ENCODE measurements at places on chromosomes 2 and 18. TPM values are rescaled to one million over a fixed set of nuclear protein-coding genes. Genes with fewer than 3 reads are reported as not detected.

DNA sequence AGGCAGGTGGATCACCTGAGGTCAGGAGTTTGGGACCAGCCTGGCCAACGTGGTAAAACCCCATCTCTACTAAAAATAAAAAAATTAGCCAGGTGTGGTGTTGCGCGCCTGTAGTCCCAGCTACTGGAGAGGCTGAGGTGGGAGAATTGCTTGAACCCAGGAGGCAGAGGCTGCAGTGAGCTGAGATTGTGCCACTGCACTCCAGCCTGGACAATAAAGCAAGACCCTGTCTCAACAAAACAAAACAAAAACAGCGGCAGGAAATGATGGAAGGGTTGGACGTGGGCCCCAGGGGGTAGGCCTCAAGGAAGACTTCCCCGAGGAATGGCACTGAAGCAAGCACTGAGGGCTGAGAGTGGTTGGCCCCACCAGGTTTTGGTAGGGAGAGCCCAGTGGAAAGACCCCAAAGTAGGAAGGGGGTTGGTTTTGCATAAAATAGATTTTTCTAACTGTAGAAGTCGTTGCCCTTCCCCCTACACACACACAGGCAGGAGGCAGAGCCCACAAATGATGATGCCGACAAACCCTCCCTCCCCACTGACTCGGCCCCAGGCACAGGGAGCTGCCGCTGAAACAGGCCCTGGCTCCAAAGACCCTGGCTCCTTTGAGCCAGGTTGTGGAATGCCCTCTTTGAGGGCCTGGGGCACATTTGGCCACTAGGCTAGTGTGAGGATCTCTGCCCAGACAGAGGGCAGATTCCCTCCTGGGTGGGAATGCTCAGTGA, 104.8 kb downstream of the CABLES1 start:
- DNase-seq, result no peak

- no peak for DNase-seq
Measured at GRCh38 chr2:162731917-162732804, 106.4 kb downstream of the KCNH7 start.

GRCh38 chr2:102119255-102119654, 23.3 kb upstream of the IL1R1 start:
- no peak for DNase-seq

The LYG2 gene
- total RNA-seq, result not detected

The BOLL gene
- total RNA-seq, result not detected

DNA sequence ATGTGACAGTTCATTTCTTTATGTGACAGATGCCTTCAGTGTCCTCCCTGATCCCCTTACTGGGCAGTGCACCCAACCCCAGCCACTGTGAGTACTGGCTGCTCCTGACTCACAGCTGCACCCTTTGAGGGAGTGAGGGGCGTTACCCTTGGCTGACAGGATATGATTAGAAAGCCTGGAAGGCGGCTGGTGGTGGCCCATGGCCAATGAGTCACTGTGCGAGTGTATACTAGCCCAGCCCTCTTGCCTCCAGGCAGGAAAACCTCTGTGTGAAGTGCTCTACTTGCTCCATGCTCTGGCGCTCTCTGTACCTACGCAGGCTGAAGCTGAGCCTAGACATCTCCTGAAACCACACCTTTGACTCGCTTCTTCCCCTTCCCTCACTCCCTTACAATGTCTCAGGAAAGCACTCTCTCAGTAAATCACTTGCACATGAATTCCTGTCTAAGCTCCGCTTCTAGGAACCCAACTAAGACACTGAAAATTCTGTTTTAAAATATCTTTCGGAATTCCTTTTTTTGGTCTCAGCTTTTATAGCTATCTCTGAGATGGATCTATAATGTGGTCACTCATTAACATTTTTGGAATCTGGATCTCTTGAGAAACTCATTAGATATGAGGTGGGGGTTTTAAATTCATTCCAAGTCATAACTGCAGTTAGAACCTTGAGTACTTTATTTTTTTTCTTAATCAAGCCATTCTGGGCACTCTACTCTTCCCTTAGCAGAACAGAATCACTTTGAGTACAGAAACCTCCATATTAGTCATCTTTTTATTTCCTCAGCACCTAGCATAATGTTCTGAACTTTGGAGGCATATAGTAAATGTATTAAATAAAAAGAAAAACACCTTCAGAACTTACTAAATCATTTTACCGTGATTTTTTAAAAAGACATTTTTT, 25.3 kb upstream of the STAM2 start:
- peak; percentile 25 for DNase-seq

DNA sequence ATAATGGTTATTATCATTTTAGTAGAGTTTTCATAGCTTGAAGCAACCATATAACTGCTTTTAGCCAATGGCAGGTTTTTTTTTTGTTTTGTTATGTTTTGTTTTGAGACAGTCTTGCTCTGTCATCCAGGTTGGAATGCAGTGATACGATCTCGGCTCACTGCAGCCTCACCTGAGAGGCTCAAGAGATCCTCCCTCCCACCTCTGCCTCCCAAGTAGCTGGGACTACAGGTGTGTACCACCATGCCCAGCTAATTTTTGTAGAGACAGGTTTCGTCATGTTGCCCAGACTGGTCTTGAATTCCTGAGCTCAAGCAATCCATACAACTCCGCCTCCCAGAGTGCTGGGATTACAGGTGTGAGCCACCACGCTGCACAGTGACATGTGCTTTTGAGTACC, 117.5 kb upstream of the GAREM1 start:
- no peak for DNase-seq
